NCI-H1436 treated with DMSO at 0.1 percent for 48 hours (cell line): ENCODE measurements at places on chromosomes 13 and 19.

DNA sequence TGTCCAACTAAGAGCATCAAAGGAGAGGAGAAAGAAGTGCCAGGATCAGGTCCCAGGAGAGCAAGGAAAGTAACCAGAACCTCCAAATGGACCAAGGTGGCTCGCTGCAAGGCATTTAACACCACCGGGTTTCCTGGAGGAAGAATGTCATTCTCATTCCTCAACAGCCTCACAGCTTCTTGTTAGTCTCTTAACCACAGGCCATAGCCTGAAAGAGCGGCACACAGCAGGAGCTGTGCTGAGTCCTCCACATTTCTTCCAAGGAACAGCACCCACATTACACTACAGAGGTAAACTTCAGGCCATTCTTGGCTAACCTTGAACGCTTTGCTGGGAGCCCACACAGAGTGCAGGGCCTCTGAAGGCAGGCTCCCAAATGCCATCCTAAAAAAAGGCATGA is 23.6 kb downstream of the DOCK9 start:
- DNase-seq = no peak

DNA sequence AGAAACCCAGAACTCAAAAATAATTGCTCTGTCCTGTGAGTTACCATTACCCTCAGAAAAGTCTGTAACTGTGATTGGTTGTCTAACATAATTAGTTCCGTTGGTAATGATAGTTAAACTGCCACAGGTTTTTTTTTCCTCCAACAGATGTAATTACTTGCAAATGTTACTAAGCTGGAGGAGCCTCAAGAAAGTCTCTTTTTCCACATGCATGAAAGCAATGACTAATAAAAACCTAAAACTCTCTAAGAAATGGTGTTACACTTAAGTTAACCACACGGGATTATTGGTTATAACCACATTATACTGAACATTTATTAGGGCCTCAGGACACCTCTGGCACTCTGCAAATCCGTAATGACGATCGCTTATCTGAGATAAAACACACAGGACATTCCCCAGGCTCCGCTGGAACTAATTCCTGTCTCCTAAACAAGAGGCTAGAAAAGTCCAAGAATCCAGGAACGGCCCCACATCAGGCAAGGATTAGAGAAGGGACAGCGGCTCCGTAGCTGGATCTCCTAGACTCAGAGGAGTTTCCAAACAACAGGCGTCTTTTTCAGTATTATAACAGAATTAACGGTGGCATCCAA is 753 bp downstream of the ZNF235 start:
- no peak for DNase-seq

DNA sequence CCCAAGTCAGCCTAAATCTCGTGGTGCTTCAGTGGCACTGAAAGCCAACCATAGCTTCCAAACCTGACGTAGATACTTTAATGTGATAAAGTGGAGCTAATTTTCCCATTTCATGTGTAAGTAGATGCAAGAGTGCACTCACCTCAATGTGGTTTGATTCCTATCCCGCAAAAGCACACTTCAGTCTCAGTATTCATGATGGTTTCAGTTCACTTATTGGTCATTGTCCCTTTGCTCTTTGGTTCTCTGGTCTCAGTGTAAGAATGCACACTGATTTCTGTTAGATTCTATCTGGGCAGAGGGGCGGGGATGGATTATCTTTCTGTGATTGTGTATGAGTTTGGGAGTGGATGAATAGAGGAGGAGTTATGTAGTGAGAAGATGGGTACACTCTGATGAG is 340.6 kb downstream of the KCNRG start:
- no peak for DNase-seq

DNA sequence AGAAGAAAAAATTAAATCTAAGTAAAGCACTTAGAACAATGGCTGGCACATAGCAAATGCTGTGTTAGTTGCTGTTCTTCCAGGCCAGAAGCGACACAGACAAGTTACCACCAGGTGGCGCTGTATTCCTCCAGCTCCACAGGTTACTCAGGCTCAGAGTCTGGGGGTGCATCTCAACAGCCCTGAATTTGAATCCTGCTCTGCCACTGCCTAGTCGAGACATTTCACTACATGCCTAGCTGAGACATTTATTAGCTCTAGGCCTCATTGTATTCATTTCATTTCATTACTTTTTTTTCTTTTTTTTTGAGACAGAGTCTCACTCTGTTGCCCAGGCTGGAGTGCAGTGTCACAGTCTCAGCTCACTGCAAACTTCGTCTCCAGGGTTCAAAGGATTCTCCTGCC is 16.4 kb upstream of the CYP2B6 start:
- no peak for DNase-seq

DNA sequence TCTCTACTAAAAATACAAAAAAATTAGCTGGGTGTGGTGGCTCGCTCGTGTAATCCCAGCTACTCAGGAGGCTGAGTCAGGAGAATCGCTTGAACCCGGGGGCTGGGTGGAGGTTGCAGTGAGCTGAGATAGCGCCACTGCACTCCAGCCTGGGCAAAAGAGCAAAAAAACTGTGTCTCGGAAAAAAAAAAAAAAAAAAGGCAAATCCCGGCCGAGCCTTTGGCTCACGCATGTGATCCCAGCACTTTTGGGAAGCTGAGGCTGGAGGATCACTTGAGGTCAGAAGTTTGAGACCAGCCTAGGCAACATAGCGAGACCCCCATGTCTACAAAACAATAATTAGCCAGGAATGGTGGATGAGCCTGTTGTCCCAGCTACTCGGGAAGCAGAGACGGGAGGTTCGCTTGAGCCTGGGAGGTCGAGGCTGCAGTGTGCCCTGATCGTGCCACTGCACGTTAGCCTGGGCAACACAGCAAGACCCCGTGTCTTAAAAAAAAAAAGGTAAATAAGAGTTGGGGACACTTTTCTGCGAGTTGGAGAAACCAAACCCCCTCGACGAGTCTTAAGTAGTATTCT is 574 bp upstream of the GPX4 start:
- DNase-seq = no peak

GRCh38 chr13:90564096-90564495 is 783.4 kb upstream of the MIR17HG start:
- no peak for DNase-seq

- DNase-seq = no peak
Observed at GRCh38 chr19:45040059-45040771, 1.4 kb downstream of the CLASRP start.

GRCh38 chr13:95083758-95084157 is 217.5 kb downstream of the ABCC4 start:
- no peak for DNase-seq

DNA sequence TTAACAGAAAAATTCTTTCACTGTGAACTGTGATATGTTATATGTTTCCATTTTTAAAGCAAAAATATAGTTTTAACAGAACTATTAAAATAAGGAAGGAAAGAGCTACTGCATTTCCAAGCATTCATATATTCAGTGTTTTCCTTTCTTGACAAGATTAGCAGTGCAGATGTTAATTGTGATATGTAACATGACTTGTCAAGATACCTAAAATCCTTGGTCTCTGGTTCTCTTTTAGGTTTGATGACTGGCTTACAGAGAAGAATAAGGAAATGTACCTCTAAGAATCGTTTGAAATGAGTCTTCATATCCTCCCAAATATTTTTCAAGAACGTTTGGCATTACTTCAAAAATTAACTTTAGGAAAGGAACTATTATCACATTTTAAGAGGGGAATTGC is 907.2 kb downstream of the PCDH9 start:
- DNase-seq = no peak

- no peak for DNase-seq
Observed at GRCh38 chr13:88097541-88097940, 426.4 kb downstream of the SLITRK5 start.

GRCh38 chr13:29844441-29844840 is 6.0 kb downstream of the UBL3 start:
- no peak for DNase-seq

DNA sequence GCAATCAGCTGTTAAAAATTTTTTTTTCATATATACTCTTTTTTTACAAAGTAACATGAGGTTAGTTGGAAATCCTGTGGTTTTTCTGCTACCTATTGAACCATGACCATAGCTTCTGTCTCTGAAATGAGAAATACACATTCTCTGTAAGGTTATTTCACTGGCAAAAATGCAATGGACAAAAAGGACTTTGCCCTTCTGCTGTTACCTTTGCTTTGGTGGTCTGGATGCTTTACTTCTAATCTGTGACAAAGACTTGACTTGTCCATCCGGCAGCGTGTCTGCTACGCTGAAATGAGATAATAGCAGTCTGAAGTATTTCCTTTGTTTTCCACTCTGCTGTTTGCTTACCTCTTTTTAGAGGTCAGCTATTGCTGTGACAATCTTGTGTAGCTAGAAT is 412.8 kb downstream of the SLITRK6 start:
- DNase-seq = no peak

GRCh38 chr19:3132971-3133792 is 2.7 kb upstream of the GNA15 start:
- no peak for DNase-seq

DNA sequence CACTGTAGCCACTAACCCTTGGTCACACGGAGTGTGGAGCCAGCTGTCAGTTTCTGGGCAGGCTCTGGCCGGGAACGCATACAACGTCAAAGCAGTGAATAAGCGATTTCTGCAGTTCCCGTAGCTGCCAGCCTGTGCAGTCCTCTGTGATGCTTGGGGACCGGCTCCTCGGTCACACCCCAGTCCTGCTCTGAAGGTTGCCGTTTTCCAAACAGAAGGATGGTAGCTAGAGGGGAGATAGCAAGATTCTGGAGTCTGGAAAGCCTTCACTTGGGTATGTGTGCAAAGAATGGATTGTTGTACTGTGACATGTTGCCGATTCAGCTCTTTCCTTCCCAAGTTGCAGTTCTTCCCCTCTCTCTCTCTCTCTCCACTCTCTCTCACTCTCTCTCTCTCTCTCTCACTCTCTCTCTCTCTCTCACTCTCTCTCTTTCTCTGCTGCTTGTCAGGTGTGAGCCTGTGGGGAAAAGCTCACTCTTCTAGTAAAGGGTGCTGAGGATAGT is 38.7 kb upstream of the C1QTNF9 start:
- DNase-seq = no peak

DNA sequence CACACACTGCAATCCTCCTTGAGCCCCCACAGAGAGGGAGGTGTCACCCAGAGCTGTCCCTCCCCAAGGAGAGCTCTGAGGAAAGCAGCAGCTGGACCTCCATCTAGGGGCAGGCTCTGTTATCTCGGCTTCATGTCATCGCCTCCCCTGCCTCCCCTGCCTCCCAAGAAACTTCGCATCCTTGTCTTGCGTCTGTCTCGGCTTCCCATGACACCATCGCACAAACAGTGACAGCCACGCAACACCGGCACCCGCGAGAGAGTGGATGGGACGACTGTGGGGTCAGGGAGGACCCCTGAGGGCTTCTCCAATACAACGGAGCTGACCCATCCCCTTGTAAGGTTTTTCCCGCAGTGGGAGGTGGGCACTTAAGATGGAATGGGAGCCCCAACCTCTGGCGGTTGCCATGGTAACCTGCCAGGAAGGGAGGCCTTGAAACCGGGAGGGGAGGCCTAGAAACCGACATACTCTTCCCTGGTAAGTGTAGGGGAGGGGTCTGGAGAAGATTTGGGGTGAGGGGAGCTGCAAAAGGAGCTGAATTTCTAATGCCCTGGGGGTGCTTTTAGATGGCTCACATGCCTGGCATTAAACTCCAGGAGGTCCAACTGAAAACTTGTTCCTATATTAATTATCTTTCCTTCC is 16.3 kb downstream of the TLE2 start:
- no peak for DNase-seq

DNA sequence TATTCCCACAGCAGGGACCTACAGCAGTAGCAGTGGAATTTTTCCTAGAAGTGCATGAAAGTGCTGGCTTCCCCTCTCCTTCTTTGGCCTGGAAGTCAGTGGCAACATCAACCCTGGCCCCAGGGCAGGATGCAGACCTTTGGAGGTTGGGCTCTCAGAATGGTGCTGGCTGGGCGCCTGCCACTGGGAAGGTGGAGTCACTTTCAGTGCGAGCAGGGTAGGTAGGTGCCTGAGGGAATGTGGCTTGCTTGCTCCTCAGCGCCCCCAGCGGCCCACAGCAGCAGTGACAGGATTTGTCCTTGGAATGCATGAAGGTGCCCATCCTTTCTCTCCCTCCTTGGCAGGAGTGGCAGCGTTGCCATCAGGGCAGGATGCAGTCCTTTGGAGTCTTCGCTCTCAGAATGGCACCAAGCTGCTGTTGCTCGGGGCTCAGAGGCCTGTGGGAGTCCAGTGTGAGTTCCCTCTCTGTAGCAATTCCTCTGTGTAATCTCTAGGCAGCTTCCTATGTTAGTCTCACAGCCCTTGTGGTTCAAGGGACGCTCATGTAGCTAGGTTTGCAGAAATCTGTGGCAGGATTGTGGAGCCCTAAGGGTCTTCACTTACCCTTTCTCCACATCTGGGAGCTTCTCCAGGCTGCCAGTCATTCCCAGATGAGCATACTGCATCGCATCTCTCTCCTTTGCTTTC is 354.4 kb upstream of the DACH1 start:
- DNase-seq = no peak

DNA sequence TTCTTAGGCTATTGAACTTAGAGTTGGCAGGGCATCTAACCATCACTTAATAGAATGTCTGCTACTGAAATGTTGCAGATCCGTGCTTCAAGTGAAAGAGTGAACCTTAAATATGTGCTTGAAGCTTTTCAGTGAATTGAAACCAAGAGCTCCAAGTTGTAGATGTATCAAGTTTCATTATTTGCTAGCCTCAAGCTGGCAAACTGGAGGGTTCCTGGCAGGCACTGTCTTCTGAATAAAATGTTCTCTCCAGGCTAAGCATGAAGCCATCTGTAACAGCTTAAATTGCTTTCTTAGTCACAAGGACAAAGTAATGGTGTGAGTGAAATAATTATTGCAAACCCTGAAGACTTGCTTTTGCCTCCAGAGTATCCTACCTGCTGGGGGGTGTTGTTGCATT is 415.0 kb upstream of the SPRY2 start:
- peak; percentile 38 for DNase-seq

- no peak for DNase-seq
Observed at GRCh38 chr13:111114362-111115060, 599 bp upstream of the ARHGEF7 start.

- no peak for DNase-seq
Observed at GRCh38 chr13:64782466-64782865, 2447.7 kb downstream of the PCDH9 start.

DNA sequence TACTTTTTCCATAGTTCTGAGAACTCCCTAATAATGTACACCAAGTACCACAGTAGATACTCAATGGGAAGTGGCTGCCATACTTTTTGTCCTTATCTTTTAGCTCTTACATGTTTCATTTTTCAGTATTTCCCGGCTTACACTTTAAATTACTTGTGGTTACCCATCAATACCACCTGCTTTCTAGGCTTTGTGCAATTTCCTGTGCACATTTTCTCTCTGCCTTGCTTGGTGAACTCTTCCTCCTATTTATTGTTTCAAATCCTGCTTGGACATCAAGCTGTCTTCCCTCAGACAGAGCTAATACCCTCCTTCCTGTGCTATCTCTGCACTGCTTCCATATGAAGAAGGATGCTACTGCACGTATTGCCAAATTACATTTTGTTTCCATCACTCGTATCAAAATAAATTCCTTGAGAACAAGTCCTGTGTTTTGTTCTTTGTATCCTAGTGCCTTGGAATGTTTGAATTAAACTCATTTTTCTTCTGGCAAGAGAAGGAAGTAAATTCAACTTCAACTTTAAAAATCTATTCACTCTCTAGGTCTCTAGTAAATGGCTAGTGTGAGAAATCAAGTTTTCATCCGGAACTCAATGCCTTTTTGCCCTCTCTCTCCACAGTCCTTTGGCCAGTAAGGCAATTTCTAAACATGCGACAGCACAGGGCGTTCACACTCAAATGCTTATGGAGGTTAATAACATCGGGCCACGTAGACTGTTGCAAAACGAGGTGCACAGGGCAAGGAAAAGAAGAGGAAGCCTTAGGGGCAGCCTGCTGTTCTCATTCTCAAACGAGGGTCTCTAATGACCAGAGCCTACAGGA is 5.6 kb downstream of the ZAR1L start:
- DNase-seq = no peak
